ENCODE measurements at places on chromosomes 1 and 21.

- no peak for DNase-seq
Observed at GRCh38 chr21:14890141-14890540, 174.7 kb downstream of the NRIP1 start.

DNA sequence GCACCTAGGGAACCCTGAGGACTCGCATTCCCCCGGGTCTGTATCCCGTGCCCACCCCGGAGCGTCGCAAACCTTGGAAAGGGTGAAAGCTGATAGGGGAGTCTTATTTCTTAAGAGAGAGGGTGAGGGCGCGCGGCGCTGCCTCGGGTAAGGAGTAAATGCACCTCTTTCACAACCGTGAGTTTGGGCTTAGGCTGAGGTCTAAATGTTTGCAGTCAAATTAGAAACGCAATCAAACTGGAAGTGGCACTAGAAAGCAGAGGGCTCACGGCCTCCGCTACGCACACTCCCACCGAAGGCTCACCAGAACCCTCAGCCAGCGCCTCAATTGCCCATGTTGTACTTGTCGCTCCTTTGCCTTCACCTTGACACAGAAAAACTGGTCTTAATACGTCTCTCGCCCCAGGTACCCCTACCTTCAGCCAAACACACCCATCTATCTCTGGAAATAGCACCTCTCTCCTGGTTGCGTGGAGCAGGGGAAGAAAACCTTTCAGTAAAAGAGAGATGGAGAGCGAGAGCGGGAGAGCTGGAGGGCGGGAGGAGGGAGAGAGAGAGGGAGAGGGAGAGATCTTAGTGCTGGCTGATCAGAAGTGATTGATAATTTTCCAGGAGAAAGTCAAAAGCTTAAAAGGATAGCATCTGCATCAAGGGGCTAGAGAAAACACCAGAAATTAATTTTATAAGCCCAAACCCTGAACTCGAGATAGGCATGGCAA is 1.7 kb upstream of the HLX start:
- no peak for DNase-seq

DNA sequence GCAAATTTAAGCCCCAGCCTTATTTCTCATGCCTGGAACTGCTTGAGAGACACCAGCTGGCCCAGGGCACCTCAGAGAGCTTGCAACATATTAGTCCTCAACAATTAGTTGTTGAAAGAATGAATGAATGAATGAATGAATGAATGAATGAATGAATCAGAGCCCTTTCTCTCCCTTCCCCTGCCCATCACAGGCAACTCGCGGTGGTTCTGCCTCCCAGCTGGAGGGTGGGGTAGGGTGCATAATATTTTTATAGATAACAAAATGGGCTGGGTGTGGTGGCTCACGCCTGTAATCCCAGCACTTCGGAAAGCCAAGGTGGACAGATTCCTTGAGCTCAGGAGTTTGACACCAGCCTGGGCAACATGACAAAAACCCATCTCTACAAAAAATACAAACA is 110.1 kb downstream of the CCDC185 start:
- DNase-seq: no peak

GRCh38 chr1:193700710-193701355 is 514.4 kb upstream of the B3GALT2 start:
- no peak for DNase-seq

DNA sequence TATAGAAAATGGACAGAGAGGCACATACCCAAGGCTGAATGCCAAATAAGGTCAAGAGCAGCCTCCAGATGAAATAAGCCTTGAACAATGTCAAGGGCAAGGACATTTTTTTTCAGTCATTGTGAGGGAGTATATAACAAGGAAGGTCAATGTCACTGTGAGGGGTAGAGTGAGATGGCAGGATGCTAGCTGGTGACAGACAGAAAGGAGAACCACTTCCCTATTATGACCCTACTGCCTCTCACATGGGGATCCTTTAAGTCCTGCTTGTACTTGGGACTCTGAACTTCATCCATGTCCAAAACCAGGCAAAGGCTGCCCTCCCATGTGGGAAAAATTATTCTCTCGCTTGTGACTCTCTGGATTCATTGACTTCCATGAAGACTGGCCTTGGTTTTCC is 119.5 kb upstream of the COA6 start:
- DNase-seq: no peak

- DNase-seq: no peak
Observed at GRCh38 chr1:56639211-56639610, 5.9 kb upstream of the PRKAA2 start.

DNA sequence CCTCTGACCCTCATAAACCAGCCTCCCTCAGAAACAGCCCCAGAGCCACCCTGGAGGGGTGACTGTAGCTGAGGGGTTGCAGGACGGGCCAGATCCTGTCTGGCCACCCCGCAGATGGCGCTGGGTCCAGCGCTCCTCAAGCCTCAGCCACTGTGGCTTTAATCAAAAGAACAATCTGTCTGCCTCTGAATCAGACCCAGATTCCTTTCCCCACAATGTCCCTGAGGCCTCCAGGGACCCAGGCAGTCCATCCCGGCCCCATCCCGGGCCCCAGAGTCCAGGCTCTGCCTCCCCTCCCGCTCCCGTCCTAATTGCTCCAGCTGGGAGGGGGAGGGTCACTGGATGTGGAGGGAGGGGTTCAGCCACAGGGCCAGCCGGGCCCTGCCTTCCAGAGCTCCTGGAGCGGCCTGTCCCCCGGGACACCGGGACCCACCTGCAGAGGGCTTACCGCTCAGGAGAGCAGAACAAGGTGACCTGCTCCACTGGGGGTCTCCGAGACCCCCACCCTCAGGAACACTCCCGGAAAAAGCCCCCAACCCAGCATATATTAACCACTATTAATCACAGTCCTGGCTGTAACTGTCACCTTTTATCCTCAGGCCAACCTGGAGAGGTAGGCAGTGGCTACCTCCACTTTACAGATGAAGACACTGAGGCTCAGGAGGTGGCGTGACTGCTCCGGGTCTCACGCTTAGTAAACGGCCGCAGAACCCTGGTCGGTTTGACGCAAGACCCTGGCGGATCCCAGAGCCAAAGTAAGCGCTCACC is 836 bp upstream of the FBLIM1 start:
- DNase-seq: no peak

GRCh38 chr1:174023440-174023839 is 1.3 kb upstream of the RC3H1 start:
- no peak for DNase-seq

- no peak for DNase-seq
Observed at GRCh38 chr1:63922848-63923247, 149.0 kb downstream of the ROR1 start.

GRCh38 chr1:43067977-43068751 is 103.9 kb downstream of the EBNA1BP2 start:
- DNase-seq: no peak

Measured in stimulated activated naive CD4-positive, alpha-beta T cell treated with Interleukin-2 at 50 U/mL for 16 hours (primary cell).